Fibroblast of skin of left quadriceps (primary cell): ENCODE measurements at places on chromosomes 4 and X.

DNA sequence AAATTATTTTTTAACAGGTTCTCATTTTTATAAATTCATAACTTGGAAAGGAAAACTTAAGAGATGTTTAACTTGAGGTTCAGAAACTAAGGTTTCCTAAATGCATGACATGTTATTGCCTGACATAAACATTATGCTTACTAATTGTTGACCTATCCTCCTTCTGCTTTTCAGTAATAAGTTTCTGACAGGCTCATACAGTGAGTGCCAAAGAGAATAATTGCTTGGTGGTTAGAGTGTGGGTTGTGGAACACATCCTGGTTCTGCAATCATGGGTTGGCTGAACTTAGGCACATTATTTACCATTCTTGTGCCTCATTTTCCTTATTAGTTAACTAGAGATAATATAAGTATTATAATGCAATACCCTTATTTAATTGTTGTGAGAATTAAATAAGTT is 56.5 kb downstream of the BMPR1B start:
- DNase-seq: no peak

- DNase-seq: no peak
Observed at GRCh38 chr4:112927544-112927943, 121.9 kb upstream of the ANK2 start.

DNA sequence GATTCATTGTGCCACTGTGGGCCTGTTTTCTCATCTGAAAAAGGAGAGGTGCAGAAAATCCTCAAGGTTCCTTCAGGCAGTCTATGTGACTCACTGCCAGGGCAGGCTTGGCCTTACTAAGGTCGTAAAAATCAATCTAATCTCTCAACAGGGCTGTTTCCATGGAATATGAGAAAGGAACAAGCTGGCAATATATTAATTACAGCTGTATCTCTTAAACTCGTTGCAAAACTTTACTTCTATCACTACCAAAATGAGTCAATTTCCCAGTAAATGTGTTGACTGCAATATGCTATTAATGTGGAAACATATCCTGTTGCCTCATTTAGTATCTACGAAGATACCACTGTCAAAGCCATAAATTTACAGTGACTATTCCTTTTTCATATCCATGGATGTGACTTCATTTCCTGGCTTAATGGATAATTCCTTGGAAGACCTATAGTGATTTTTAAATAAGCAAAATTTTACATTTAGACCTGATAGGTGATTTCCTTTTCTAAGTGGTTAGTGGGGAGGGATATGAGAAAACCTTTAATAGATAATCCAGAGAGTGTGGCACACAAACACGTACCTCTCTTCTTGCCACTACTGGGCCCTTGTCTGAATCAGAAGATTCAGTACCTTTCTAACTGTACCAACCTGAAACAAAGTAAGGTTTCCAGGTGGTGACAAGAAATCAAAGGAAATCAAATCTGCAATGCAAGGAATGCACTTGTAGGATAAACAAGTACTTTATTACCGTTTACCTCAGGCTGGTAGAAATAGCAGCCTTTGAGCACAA is 127.4 kb upstream of the FTHL17 start:
- peak; percentile 57 for DNase-seq

DNA sequence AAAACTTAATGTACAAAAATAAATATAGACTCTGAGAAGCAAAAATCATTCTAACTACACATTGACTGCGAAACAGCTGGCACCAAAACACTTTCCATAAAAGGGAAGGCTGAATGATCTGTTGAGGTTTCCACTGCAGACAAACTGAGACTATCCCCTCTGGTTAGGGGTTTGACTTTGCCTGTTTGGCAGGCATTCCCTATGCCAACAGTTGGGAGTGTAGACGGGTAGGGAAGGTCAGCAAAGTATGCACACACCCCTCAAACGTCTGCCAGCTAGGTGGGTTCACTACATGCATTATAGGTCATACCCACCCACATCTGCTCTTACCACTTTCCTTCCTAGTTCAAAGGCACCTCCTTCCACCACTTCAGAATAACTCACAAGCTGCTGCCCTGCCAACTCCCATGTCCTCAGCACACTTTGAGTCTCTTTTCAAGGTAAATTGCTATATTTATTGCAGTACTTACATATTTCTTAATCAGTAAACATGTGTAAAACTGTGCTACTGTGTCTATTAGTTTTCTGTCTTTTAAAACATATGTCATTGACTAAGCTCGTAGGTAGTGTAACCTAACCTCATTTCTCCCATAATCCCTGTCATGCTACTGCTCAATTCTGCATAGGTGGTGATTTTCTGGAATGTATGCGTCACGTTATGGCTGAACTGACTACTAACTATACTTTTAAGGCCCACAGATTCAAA is 12.4 kb downstream of the CTSO start:
- no peak for DNase-seq
